ENCODE measurements at places on chromosomes 1 and 21.

- DNase-seq: peak; percentile 69
These were observed 133.4 kb downstream of the DMRTB1 start for GRCh38 chr1:53592521-53592982.

GRCh38 chr1:106921186-106921585 is 135.3 kb upstream of the PRMT6 start:
- no peak for DNase-seq

DNA sequence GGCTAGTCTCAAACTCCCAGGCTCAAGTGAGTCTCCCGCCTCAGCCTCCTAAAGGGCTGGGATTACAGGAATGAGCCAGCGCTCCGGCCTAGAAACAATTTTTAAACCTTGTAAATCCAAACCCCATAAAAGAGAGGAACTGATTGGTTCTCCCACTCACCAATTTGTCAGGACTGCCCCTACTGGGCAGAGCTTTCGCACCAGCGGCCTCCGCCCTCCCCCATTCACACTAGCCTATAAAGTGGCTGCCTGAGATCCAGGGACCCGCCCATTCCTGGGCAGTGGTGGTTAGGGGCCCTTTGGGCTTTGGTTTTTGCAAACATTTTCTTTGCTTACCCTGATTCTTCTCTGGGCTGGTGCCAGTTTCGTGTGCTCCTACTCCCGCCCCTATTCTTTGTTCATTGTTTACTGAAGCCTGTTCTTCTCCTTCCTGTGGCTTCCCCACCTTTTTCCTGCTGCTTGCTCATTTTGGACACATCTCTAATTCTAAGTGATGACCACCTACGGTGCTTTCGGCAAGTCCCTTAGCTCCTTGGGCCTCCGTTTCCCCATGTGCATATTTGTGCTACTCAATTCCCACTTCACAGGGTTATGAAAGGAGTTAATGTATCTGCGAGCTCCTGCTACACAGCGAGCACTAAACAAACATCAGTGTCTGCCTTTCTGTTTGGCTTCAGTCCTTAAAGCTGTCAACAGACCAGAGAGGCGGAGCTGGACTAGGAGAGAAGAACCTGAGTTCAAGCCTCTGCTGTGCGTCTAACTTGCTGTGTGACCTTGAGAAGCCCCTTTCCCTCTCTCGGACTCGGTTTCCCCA is 39.8 kb upstream of the CLIC4 start:
- DNase-seq: peak; percentile 96

DNA sequence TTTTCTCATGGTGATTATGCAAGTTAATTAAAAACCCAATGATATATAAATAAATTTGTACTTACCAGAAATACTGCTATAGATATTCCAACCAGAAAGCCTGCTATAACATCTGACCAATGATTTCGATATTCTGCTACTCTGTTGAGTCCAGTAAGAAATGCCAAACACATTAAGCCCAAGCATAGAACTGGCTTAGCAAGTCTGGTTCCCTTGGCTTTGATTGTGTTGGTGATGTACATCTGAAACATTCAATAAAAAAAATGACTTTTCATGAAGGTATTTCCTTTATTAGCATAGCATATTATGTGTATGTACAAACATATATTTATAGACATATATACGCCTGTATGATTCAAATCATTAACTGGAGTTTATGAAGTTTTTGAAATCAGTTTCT is 82.8 kb downstream of the PLPPR5 start:
- DNase-seq: no peak

GRCh38 chr1:105210747-105211146 is 1461.0 kb downstream of the AMY1C start:
- DNase-seq: no peak

- no peak for DNase-seq
These were observed 357.9 kb upstream of the DUSP10 start for GRCh38 chr1:222099746-222100145.

- DNase-seq: no peak
These were observed 22.7 kb downstream of the RAB3GAP2 start for GRCh38 chr1:220249522-220249921.

- no peak for DNase-seq
These were observed 18.1 kb downstream of the PCSK9 start for GRCh38 chr1:55057270-55057955.

DNA sequence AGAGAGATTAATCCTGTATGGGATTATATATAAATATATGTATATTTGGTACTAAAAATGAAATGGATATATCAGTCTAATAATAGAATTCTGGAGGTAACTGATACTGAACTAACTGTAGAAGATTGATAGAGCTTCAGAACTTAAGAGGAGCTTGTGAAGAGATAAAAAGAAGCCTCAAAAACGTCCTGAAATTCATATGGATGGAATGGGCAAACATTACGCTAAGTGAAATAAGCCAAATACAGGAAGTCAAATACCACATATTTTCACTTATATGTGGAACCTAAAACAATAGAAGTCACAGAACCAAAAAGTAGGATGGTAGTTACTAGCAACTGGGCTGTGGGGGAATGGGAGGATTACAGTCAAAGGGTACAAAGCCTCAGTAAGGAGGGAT is 36.0 kb upstream of the ADGRL4 start:
- no peak for DNase-seq

DNA sequence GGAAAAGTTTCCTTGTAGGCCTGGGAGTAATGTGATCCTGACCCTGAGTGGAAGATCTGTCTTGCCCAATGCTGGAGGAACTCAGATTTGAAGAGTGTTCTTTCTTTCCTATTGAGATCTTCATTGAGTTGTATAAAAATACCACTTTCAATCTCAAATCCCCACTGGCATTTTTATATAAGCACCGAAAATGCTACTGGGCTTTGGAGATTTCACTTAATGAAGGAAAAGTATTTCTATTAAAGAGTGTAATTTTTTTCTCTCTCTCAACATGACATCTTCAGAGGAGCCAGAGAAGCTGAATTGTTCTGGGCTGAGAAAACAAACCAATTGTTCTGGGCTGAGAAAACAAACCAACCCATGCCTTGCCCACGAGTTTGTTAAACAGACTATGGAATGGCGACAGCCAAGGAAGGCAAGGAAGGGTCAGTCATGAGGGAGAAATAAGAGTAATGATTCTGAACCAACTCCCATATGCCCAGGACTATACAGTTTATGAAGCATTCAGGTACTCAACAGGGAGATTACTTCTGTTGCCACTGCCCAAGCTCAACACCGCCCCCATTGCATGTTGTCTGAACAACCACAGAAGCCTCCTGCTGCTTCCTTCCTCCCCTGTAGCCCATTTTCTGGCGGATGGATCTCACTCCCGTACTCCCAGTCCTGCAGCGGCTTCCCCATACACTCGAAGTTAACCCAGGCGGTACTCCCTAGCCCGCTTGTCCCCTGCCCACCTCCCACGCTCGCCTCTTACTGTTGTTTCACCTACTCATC is 103.2 kb downstream of the BEND5 start:
- DNase-seq: peak; percentile 57

- DNase-seq: peak; percentile 69
These were observed 7.1 kb upstream of the ZNF669 start for GRCh38 chr1:247111259-247111699.

DNA sequence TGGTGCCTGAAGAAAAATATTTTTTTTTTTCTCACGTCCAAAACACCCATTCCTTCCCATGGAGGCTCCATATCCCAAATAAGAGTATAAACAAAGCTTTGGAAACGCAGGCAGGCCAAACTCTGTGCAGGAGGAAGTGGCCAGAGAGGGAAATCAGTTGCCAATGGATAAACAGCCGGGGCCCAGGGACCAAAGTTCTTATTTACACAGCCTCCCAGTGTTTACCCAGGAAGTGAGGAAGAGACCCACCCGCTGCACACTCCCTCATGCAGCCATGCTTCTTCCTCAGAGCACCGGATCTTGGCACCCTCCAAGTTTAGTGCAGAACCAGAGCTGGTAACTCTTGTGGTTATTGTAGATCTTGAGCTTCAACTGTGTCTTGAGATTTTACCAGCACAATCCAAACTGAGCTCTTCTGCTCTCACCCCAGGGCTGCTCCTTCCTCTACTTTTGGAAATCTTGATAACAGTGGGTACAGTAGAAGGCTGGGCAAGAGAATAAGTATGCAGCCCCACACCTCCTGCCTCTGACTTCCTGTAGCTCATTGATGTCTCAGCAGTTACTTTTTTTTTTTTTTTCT is 14.2 kb downstream of the MARCKSL1 start:
- DNase-seq: no peak

GRCh38 chr1:25549273-25550154 is 6.1 kb downstream of the LDLRAP1 start:
- peak; percentile 48 for DNase-seq

GRCh38 chr1:151146072-151146411 is 389 bp downstream of the SEMA6C start:
- DNase-seq: no peak

DNA sequence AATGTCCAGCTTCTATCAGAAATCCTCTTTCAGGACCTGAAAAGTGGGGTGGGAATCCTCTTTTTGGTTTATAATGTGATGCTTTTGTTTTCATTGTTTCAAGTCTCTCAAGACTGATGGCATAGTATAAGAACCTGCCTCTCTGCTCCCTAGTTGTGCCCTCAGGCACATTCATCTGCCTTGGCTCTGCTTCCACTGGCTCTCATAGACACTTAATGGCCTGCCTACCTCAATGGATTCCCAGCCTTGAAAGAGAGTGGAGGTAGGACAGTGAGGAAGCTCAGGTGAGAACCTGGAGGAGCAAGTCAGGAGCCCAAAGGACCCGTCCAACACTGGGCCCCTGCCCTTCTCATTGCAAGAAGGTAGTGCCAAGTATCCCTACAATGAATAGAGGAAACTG is 4.8 kb downstream of the TTLL7 start:
- DNase-seq: no peak

DNA sequence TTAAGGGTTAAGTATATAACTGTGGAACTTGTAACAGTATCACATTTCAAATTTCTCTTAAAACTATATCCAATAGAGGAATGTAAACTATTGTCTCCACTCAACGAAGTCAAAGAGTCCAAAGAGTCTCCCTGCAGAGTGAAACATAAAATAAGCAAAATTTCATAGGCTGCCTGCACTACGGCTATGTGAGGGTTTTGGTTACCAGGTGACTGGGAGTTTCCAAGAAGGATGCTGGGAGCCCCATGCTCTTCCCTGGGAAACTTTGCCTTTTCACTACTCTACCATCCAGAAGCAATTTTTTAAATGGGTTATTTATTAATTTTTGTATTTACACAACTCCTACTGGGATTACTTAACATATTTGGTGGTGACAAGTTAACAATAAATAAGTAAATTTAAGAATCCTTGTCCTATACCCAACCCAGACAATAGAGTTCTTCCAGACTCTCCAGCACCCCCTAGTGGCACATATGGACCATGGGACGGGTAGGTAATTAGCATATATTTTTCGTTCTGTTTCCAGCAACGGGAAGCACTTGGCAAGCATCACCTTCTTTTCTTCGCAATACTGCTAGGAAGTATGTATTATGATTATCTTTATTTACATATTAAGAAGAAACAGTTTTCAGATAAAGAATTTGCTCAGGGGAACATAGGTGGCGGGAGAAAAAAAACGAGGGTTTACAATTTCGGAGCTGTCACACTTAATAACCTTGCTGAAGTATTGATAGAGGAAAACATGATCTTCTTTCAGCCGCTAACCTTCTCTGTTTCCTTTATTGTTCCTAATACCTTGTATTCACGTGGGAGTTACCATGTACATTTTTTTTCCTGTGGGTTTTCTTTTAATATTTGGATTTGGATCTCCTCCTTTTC is 3.5 kb downstream of the FMO2 start:
- DNase-seq: peak; percentile 80

DNA sequence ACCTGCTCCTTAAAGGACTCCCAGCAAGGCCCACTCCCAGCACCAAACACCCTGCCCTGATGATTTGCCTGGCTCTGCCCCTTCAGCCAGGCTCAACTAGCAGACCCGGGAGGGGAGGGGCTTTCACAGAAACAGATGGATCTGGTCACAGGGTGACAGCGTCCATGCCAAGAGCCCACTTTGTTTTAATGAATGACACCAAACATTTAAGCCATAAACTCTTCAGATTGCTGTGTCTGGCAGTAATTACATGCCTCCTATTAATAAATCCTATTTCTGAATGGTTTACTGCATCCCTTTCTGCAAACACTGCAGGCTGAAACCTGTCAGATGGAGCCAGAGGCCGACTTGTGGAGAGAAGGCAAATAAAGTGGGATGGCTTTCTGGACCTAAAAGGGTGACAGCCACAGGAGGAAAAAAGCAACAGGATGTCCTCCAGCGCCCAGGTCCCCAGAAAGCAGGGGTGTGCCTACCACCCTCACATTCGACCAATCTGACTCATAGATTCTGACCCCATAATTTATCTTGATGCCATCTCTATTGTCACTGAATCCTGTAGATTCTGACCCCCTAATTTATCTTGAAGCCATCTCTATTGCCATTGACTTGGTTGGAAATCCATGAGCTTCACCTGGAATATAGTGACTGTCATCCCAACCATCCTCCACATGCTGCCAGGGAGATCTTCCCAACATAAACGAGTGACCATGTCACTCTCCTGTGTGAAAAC is 200.9 kb downstream of the PLPP3 start:
- DNase-seq: no peak

- no peak for DNase-seq
These were observed 362.7 kb upstream of the B3GALT2 start for GRCh38 chr1:193549081-193549480.

DNA sequence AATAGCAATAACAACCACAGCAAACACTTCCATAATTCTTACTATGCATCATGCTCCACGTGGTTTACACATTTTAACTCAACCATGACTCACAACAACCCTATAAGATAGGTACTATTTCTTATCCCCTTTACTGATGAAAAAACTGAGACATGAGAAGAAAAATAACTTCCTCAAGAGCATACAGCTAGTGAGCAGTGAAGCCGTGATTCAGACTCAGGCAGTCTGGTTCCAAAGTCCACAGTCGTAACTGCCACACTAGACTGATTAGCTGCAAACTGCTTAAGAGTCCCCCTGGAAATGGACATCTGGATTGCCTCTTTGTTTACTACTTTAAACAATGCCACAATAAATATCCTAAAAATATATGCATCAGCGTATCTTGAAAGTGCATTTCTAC is 55.7 kb downstream of the PLD5 start:
- no peak for DNase-seq
